ENCODE measurements at places on chromosomes 13 and 19.
A peak's percentile ranks its signal among the peaks of the same experiment; 100 is the strongest.

DNA sequence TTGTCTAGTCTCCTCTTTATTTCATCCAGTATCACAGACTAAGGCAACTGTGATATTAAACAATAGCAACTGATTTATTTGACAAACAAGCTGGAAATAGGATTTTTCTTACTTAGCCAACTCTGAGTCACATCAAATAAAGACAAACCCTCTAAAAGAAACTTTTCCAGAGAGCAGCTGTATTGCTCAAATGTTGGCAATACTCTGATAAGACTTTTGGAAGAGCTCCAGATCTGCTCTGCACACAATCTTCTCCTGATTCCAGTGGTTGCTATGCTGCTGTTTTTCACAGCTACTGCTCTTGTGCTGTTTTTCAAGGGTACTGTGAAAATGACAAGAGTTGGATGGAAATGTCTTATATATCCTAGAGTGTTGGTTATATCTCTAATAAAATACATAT is 1479.2 kb downstream of the SLITRK5 start:
- peak; percentile 79 for DNase-seq

DNA sequence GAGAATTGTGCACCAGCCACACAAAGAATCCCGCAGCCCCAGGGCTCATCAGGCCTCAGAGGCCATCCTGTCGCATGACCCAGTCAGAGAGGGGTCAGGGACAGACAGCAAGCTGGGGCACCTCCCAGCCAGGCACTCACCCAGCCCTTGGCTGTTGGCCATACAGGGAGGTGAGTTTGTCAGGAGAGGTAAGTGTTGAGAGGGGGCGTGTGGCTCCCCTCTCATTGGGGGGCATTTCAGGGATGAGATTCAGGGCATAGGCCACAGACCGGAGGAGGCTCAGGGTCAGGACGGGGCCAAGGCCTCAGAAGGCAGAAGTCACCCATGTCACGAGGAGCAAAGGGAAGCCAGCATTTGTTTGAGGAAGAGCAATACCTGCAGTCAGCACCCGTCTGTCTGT is 37.1 kb downstream of the MYO9B start:
- no peak for DNase-seq

DNA sequence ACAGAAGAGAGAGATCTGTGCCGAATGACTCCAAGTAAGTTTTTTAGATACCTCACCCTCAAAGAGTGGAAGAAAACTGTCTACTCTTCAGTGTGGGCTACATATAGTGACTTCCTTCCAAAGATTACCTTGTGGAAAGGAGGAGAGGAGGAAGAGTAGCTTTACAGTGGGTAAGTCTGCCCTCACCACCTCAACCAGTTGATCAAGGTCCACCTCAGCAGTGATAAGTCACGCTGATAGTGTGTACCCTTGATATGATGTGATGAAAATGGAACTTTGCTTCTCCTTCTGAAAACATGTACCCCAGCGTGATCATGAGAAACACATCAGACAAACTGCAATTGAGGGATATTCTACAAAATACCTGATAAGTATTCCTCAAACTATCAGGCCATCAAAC is 20.6 kb downstream of the KLF5 start:
- no peak for DNase-seq

DNA sequence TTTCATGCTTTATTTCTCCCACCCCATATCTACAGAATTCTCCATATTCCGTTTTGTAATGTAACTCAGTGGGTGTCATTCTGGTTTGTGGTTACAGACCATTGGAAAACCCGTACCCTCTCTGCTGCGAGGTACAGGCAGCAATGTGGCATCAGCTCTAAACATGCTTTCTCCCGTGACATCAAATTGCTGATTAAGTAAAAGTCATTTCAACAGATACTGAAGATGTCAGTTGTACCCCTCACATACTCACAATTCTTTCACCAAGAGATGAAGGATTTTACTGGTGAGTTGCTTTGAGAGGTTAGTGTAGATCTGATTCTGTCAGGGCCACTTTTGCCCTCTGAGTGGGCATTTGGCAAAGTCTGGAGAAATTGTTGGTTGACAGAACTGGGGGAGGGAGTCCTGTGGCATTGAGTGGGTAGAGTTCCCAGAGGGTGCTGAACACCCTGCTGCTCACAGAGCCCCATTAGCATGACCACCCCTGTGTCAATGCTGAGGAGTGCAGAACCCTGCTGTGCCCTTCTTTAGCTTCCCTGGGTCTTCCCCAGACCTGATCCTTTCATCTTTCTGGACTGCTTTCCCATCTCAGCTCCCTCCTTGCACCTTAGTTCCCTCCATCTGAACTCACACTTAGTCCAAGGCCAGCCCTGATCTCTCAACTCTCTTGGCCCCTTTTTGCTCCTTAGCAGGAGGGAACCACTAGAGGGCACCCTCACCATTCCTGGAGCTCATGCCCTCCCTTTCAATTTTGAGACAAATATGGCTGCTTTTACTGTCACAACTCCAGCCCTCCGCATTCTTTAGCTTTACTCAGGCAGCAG is 39.9 kb upstream of the CEACAM8 start:
- peak; percentile 19 for DNase-seq

DNA sequence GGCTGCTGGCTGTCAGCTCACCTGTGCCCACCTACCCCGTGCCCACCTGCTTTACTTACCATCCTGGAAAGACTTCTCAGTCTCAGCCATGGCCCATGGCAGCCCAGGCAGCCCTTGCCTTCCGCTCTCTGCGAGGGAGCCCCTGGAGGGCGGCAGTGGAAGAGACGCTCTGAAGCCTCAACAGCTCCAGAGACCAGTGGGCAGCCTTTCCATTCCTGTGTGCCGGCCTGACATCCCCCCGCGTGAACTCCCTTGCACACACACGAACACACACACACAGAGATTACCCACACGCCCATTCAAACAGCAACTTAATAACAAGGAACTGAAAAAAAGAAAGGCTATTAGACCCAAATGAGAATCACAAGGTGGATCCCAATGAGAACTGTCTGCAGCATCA is 14.2 kb upstream of the RASA3 start:
- DNase-seq = no peak

GRCh38 chr19:2663920-2664571 is 38.4 kb downstream of the GNG7 start:
- DNase-seq = no peak

DNA sequence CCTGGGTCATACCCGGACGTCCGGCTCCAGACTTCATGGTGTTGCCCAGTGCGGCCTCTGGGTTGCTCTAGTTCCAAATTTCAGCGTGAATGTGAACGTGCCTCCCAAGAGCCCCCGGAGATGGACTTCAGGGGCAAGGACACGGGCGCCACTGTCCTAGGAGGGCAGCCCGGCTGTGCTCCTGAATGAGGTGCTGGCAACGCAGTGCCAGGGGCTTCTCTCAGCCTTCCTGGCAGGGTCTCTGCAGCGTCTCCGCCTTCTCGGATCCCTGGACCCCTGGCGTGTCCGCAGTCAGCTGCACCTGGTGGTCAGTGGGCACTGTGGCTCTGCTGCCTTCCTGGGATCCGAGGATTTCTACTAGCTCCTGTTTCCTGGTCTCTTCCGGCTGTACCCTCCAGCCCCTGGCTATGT is 101.7 kb upstream of the MCF2L start:
- no peak for DNase-seq

DNA sequence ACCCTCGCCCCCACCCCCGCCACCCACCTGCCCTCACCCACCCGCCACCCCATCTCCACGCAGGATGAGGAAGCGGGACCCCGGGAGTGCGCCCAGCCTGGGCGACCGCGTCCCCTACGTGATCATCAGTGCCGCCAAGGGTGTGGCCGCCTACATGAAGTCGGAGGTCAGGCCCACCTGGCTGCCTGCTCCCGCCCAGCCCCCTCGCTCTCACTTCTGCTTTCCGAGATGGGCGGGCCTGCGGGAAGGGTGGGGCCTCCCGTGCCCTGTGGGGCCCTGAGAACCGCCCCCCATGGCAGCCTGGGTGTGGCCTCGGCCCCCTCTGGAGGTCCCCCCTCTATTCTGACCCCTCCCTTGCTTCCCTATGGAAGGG is 3.1 kb upstream of the SPIB start:
- DNase-seq = no peak

- no peak for DNase-seq
Observed at GRCh38 chr13:24228852-24229458, 68.4 kb downstream of the SPATA13 start.

DNA sequence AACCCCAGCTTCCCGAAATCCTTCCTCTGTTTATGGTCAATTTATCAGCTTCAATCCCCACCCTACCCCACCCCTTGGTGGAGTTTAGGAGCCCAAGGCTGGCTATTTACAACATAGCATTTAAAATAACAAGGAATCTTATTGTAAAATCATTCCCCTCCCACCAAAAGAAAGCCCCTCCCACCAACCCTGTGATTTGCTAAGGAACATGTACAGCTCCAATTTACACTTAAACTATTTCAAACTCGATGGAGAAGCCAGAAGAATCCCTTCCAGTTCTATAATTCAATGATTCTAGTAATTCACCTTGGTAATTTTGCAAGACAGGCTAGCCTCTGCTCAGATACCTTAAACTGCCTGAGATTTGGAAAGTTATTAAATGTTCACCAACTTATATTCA is 3.0 kb downstream of the LATS2 start:
- DNase-seq = no peak

DNA sequence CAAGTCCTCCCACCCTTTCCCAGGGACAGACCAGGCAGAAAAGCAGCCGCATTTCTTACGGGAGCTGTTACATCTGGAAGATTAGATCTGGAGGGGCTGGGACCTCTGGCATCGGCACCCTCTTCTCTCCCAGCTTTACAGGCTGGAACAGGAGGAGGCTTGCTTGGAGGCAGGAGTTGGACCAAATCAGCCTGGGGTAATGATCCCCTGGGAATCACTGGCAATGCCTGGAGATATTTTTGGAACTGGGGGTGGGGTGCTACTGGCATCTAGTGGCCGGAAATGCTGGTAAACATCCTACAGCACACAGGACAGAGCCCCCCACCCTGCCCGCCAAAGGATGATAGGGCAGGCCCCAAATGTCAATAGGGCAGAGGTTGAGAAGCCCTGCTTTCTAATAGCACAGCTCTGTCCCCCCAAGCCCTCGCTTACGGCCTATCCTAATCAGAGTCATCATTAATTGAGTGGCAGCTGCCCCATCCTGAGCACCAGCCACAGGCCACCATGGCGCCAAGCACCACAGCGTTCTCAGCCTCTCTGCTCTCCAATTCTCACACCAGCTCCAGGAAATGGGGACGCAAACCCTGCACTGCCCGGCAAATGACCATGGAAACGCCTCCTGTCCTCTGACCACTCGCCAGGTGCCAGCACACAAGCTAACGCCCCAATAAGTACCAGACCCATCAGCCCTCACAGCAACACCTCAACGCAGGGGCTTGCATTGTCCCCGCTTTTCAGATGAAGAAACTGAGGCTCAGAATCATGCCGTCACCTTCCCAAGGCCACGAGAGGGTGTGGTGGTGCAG is 20.6 kb downstream of the LRRC4B start:
- DNase-seq = no peak

- DNase-seq = no peak
Observed at GRCh38 chr19:14369399-14370168, 11.7 kb upstream of the ADGRE5 start.

- no peak for DNase-seq
Observed at GRCh38 chr13:88112526-88112925, 441.4 kb downstream of the SLITRK5 start.

- DNase-seq = no peak
Observed at GRCh38 chr19:31058676-31059340, 290.4 kb downstream of the TSHZ3 start.

DNA sequence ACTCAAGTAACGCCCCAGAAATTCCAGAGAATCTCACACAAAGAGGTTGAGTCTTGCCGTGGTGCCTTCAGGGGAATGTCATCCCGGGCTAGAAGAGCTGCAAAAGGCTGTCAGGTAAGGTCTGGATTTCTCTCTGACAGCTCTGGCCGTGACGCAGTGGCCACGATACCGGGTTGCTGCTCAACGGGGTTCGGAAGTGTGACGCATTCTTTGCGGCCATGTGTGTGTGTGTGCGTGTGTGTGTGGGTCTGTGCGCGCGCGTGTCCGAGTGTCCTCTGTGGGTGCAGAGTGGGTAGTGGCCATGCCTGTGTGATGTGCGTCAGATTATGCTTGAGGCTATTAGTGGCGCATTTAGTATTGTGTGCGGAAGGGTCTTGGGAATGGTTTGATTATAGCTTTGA is 306 bp downstream of the ZNF540 start:
- no peak for DNase-seq

- peak; percentile 91 for DNase-seq
Observed at GRCh38 chr19:6250024-6250615, 29.7 kb downstream of the MLLT1 start.

DNA sequence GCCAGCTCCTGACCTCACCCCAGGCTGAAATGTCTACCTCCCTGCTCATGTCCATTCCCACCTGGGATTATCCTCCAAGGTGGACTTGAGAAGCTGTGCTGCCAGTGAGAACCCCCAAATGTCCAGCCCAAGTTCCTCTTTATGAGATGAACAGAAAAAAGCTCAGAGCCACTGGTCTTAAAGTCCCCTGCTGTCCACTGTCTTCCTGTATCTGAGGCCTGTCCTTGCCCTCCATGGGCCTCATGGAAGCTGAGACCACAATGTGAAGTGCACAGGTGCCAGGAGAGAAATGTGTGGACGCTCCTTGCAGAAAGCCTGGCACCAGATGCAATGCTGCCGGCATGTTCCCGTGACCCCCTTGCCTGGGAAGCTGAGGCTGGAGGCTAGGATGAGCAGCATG is 3.3 kb upstream of the AMER2 start:
- no peak for DNase-seq

GRCh38 chr13:75316427-75316826 is 165.5 kb downstream of the TBC1D4 start:
- peak; percentile 16 for DNase-seq

DNA sequence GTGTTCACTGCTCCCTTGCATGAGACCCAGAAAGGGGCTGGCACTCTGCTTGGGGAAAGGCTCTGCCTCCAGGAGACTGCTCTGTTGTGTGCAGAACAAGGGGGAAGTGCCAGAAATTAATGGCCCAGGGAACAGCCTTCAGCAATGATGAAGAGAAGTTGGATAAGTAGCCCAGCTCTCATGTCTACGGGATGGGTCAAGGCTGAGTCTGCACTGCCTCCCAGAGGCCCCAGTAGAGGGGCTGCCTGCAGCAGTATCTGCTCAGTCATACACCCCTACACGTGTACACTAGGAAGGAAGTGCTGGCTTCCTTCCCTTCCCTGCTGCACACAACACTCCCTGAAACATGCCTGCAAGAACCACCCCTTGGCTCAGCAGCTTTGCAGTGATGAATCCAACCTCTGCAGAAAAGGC is 54.6 kb upstream of the URI1 start:
- DNase-seq = no peak

GRCh38 chr19:38229585-38230073 is 5.6 kb upstream of the DPF1 start:
- peak; percentile 76 for DNase-seq

- no peak for DNase-seq
Observed at GRCh38 chr13:80059789-80060188, 281.1 kb downstream of the SPRY2 start.

GRCh38 chr19:16928916-16929315 is 40.1 kb downstream of the F2RL3 start:
- no peak for DNase-seq

- DNase-seq = no peak
Observed at GRCh38 chr13:26485786-26486185, 71.7 kb upstream of the WASF3 start.

GRCh38 chr19:55504252-55504603 is 16.0 kb downstream of the SSC5D start:
- DNase-seq = no peak

- peak; percentile 6 for DNase-seq
Observed at GRCh38 chr13:114019367-114019766, 45.5 kb upstream of the C13orf46 start.
